KBM-7 (cell line): ENCODE measurements at places on chromosomes 1 and 21.
A peak's percentile ranks its signal among the peaks of the same experiment; 100 is the strongest.

GRCh38 chr1:210076620-210077019 lies 138.6 kb downstream of the SYT14 start:
- DNase-seq, result no peak

- DNase-seq, result no peak
These were observed 561.8 kb downstream of the KIF26B start for GRCh38 chr1:245716561-245716960.

DNA sequence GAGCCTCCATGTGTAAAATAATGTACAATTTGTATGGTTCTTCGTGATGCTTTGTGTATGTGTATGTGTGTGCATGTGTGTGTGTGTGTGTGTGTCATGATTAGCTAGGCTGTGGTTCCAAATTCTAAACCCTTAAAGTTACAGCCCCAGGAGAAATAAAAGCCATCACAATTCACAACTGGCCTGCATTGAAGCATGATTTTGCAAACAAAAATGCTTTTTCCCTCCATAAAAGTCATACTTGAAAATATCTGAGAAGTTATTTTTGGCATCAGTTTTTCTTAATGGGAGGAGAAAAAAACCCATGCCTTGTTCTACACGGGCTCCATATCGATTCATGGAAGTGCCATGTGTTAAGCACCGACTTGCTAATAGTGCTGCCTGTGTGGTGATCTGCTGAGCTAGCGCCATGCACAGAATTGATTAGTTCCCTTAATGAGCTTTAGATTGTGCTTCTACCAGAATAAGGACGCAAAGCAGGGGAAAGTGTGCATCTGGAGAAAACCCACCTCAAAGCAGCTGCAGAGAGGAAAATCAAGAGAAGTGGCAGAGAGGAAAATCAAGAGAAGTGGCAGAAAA lies 207.3 kb downstream of the DSCAM start:
- DNase-seq, result no peak

DNA sequence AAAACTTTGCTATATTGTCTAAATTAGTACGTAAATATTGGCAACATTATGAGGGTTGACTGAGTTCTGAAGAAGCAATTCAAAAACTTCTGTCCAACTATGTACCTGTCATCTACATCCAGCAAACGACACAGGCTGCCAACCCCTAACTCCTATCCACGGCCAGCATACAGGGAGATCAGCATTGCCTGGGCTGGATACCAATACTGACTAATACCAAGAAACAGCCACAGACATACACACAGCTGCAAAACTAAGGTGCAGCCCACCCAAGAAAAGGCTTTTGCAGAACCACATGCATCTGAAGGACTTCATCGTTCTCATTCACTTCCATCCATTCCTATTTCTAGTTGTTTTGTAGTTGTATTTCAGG lies 2.0 kb downstream of the KIAA0319L start:
- DNase-seq, result no peak

DNA sequence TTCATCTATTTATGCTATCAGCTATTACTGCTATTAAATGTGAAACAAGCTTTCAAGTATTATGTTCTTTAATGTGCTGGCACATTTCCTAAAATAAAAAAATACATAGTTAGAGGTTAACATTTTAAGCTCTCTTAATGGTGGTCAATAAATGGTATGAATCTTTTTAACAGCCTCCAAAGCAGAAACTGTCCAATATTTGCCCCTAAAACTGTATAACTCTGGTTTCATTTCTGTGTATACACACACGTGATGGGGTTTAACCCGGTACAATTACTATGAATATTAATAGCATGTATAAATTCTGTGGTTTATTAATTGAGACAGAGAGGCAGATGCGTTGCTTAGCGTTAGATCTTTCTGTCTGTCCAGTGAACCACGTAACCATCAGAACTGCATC lies 2.2 kb downstream of the ESRRG start:
- DNase-seq, result no peak

DNA sequence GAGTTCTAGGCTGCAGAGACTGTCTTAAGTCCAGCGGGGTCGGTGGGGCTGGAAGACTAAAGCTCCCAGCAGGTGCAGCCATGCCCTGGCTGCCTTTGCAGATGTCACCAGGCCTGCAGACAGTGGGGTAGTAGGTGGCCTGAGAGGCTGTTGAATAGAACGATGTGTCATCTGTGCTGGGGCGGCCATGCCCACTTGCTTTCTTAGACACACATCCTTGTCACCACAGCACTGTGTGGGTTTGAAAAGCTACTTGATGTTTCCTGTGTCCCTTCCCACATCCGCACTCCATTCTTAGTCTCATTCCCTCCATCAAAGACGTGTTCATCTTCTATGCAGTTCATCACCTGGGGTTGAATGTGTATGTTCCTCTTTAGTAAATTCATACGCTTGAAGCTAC lies 184.5 kb upstream of the TMEM51 start:
- DNase-seq, result peak; percentile 18

DNA sequence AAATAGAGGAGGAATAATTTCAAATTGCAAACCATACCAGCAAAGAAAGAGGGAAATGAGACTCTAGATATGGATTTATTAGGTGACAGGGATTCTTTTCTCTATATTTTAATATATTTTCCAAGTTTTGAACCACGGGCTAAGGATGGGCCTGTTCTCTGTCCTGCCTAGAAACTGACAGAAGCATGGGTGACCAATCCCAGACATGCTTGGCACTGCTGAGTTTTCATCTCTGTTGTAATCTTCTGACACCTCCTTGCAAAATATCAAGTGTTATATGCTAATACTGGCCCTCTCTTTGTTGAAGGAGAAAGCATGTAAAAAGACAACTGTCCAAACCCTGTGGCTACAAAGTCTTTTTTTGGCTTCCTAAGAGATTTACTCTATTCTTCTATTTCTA lies 774 bp upstream of the ANGPTL7 start:
- DNase-seq, result no peak

- peak; percentile 38 for DNase-seq
These were observed 21.3 kb upstream of the MNDA start for GRCh38 chr1:158809862-158810261.
